ENCODE measurements at places on chromosomes 1 and 21. TPM values are rescaled to one million over a fixed set of nuclear protein-coding genes. Genes with fewer than 3 reads are reported as not detected.

DNA sequence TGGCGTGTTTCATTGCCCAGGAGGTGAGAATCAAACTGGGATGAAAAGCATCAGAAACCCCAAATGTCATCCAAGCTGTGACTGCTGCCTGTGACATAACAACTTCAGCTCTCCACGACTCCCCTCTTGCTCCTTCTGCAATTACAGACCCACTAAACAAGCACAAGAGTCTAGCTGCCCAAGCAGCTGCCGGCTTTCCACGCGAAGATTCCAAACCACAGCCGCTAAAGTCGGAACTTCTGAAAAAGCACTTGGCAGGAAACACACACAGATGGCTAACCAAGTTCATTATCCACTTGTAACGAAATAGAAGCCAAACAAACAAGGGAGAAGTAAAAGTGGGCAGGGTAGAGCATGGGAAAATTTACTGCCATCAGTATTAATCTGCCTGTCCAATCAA, 198.1 kb downstream of the SLC35F3 start:
- no peak overlapping the region for H3K4me3 ChIP-seq
- H3K4me1 ChIP-seq, result no peaks in the 10 kb centered on the region
- no peaks in the 10 kb centered on the region for H3K27me3 ChIP-seq
- H3K27ac ChIP-seq, result no peak overlapping the region
- H3K36me3 ChIP-seq, result no peaks in the 10 kb centered on the region

- DNase-seq, result no peak
- no peak overlapping the region for H3K27ac ChIP-seq
- no peaks in the 10 kb centered on the region for H3K27me3 ChIP-seq
- no peaks in the 10 kb centered on the region for H3K36me3 ChIP-seq
Measured at GRCh38 chr1:233865902-233866301, 38.6 kb upstream of the SLC35F3 start.

- H3K4me1 ChIP-seq, result no peaks in the 10 kb centered on the region
- H3K4me3 ChIP-seq, result no peak overlapping the region
- no peaks in the 10 kb centered on the region for H3K27me3 ChIP-seq
Measured at GRCh38 chr1:87061742-87062156, 147.3 kb downstream of the HS2ST1 start.

DNA sequence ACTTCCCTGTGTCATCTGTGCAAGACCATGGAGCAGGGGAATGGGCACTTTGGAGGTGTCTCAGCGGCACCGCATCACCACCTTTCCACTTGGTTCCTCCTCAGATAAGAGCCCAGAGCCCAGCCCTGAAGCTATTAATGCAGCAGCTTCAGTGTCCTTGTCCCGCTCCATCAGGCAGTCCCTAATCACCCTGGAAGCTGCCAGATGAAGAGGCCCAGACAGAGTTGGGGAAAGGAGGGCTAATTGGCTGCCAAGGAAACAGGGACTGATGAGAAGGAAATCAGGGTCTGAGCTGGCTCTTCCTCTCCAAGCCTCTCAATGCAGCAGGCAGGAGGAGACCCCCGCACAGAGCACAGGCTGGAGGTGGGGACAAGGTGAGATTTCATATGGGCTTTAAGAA, 83.1 kb upstream of the KLHDC7A start:
- no peak overlapping the region for H3K4me3 ChIP-seq
- peaks cover 2% of the 10 kb centered on the region for H3K4me1 ChIP-seq

- H3K36me3 ChIP-seq, result no peaks in the 10 kb centered on the region
- H3K27me3 ChIP-seq, result no peaks in the 10 kb centered on the region
- no peaks in the 10 kb centered on the region for H3K4me1 ChIP-seq
- no peak for DNase-seq
- no peak overlapping the region for H3K4me3 ChIP-seq
Measured at GRCh38 chr1:182293119-182293589, 98.4 kb downstream of the GLUL start.

DNA sequence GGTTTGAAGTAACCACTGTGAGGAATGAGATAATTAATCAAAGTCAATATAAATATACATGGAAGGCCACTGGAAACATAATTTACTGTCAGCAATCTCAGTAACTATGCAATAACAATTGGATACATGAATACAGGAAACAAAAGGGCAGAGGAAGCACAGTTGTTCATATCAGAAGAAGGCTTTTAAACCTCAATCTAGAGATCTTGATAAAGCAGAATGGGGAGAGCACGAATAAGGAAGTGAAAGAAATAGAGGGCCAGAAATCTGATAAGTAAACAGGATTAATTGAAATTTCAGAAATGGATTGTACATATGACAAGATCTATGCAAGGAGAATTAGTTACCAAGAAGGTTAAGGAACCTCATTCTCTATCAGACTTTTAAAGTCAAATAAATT, 93.0 kb downstream of the EVI5 start:
- no peaks in the 10 kb centered on the region for H3K27me3 ChIP-seq
- no peaks in the 10 kb centered on the region for H3K4me1 ChIP-seq
- DNase-seq, result no peak
- H3K27ac ChIP-seq, result no peak overlapping the region

- H3K27ac ChIP-seq, result no peak overlapping the region
- DNase-seq, result no peak
- no peaks in the 10 kb centered on the region for H3K27me3 ChIP-seq
- H3K4me3 ChIP-seq, result no peak overlapping the region
- H3K36me3 ChIP-seq, result no peaks in the 10 kb centered on the region
Measured at GRCh38 chr1:184889166-184889565, 85.1 kb downstream of the NIBAN1 start.

DNA sequence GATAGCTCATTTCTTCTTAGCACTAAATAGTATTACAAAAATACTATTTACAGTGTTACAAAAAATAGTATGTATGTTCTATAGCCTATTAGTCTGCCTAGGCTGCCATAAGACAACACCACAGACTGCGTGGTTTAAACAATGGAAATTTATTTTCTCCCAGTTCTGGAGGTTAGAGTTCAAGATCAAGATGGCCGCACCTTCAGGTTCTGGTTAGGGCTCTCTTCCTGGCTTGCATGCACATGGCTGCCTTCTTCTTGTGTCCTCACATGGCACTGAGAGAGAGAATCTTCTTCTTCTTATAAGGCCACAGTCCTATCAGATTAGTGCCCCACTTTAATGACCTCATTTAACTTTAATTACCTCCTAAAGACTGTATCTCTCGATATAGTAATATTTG, 4.1 kb downstream of the ATF6 start:
- H3K27me3 ChIP-seq, result no peaks in the 10 kb centered on the region
- no peak for DNase-seq
- no peaks in the 10 kb centered on the region for H3K4me1 ChIP-seq
- no peak overlapping the region for H3K4me3 ChIP-seq
- no peaks in the 10 kb centered on the region for H3K36me3 ChIP-seq
- H3K27ac ChIP-seq, result no peak overlapping the region

DNA sequence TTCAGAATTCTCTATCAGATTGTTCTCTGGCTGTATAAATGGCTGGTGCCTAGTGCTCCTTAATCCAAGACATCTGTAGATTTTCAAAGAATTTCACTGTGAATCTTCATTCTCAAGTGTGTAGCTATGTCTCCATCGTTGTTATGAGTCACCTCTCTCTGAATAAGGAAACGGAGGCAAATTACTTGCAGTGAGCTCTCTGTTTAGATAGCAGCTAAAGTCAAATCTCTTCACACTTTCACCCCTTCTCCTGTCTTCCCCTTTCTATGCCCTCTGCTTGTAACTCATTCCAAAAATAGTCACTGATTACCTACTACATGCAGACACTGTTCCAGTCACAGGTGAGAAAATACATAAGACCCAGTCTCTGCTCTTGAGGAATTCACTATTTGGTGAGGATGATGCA, 39.7 kb downstream of the CHML start:
- H3K27ac ChIP-seq, result no peak overlapping the region
- H3K4me3 ChIP-seq, result no peak overlapping the region
- no peak for DNase-seq
- no peaks in the 10 kb centered on the region for H3K27me3 ChIP-seq
- no peaks in the 10 kb centered on the region for H3K4me1 ChIP-seq
- no peaks in the 10 kb centered on the region for H3K36me3 ChIP-seq

- H3K36me3 ChIP-seq, result no peaks in the 10 kb centered on the region
- H3K4me3 ChIP-seq, result no peak overlapping the region
- peaks cover 4% of the 10 kb centered on the region for H3K4me1 ChIP-seq
- no peaks in the 10 kb centered on the region for H3K27me3 ChIP-seq
- no peak for DNase-seq
Measured at GRCh38 chr1:38334930-38335592, 288.5 kb upstream of the POU3F1 start.

- no peak overlapping the region for H3K4me3 ChIP-seq
- H3K27me3 ChIP-seq, result no peaks in the 10 kb centered on the region
- H3K27ac ChIP-seq, result no peak overlapping the region
- H3K36me3 ChIP-seq, result no peaks in the 10 kb centered on the region
Measured at GRCh38 chr1:193694741-193695140, 508.3 kb upstream of the B3GALT2 start.

DNA sequence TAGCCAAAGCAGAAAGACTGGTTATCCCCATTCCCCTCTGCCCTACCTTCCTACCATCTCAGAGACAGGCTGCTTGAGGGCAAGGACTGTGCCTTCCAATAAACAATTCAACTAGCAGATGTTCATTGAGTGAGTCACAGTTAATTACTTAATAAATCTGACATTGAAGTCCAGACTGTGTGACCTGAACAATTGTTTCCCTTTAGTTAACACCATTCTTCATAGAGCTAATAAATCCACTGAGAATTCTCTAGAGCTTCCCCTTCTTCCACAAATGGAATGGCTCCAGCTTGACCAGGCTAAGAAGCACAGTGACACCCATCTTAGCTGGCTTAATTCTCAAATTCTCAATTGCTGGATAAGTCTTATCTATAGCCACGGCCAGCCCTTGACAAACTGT, 61.9 kb upstream of the GJA5 start:
- no peak for DNase-seq
- no peaks in the 10 kb centered on the region for H3K36me3 ChIP-seq
- no peak overlapping the region for H3K27ac ChIP-seq
- no peaks in the 10 kb centered on the region for H3K4me1 ChIP-seq
- no peaks in the 10 kb centered on the region for H3K27me3 ChIP-seq

DNA sequence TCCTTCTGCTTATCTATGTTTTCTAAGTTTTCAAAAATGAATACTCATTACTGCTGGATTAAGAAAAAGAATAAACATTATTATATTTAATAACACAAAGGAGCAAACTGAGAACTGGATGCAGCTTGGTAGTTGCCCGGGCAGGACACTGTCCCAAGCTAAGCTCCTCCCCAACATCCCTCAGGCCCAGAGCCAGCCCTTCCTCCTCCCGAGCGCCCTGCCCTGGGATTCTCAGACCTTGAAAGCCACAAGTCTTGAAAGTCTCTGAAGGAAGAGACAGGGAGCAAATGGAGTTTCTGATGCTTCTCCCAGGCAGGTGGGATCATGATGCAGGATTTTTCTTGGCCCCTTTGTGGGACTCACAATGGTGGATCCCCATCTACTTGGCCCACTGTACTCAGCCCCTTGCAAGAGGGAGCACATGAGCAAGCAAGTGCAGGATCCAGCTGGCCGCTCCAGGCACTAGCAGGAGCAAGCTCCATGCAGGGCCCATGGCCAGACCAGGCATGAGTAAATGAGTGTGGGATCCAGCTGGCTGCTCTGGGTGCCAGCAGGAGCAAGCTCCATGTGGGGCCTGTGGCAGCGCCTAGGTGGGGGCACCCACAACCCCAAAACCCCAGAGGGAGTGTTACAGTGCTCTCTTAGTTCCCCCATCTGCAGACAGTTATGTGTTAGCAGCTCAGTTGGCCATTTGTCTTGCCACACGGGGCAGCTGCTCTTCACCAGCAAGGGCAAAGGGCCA, 32.1 kb upstream of the RAB4A start:
- H3K27me3 ChIP-seq, result no peaks in the 10 kb centered on the region
- no peaks in the 10 kb centered on the region for H3K36me3 ChIP-seq
- H3K4me3 ChIP-seq, result no peak overlapping the region
- H3K4me1 ChIP-seq, result peaks cover 10% of the 10 kb centered on the region
- no peak for DNase-seq
- no peak overlapping the region for H3K27ac ChIP-seq

- DNase-seq, result no peak
- H3K27me3 ChIP-seq, result no peaks in the 10 kb centered on the region
- H3K4me3 ChIP-seq, result no peak overlapping the region
- H3K27ac ChIP-seq, result no peak overlapping the region
Measured at GRCh38 chr1:175132436-175132835, 60.1 kb downstream of the KIAA0040 start.

DNA sequence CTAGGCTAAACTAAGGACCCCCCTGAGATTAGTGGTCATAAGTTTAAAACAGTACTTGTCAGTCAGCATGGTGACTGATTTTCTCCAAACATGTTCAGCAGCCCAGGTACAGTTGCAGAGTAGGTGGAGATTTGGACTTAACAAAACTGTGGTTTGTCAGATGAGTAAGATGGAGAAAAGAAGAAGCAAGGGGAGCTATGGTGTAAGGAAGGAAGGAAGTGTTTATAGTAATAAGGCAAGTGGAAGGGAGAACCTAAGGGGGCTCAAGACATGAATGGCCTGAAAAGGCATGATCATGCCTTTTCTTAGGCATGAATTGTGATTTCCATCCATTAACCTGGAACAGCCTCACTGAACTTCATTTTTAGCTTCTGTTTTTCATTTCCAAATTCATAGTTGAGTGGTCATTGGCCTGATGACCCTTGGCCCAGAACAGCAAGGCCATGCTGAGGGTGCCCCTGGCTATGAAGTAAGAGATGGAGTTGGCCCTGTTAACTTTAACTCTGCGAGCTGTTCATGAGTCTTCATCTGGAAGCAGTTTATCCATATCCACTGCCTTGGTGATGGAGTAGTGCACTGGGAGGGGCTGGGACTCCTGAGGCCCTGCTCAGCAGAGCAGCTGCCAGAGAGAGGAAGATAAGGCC, 60.7 kb downstream of the LRRC8D start:
- DNase-seq, result no peak
- H3K4me3 ChIP-seq, result no peak overlapping the region
- no peak overlapping the region for H3K27ac ChIP-seq
- peaks cover 12% of the 10 kb centered on the region for H3K36me3 ChIP-seq
- no peaks in the 10 kb centered on the region for H3K4me1 ChIP-seq
- H3K27me3 ChIP-seq, result no peaks in the 10 kb centered on the region

- H3K27ac ChIP-seq, result no peak overlapping the region
- H3K4me3 ChIP-seq, result no peak overlapping the region
- no peaks in the 10 kb centered on the region for H3K4me1 ChIP-seq
- DNase-seq, result no peak
- no peaks in the 10 kb centered on the region for H3K27me3 ChIP-seq
Measured at GRCh38 chr1:166368030-166368429, 201.2 kb upstream of the FAM78B start.

- H3K4me1 ChIP-seq, result peaks cover 5% of the 10 kb centered on the region
- H3K27me3 ChIP-seq, result peaks cover 16% of the 10 kb centered on the region
- H3K27ac ChIP-seq, result no peak overlapping the region
- DNase-seq, result no peak
Measured at GRCh38 chr1:5994713-5995621, 2.7 kb upstream of the NPHP4 start.

- DNase-seq, result peak; percentile 53
- H3K4me1 ChIP-seq, result no peaks in the 10 kb centered on the region
- no peak overlapping the region for H3K4me3 ChIP-seq
- H3K27me3 ChIP-seq, result no peaks in the 10 kb centered on the region
Measured at GRCh38 chr1:111030590-111030989, 66.9 kb upstream of the LRIF1 start.

- no peak for DNase-seq
- H3K27me3 ChIP-seq, result no peaks in the 10 kb centered on the region
- no peak overlapping the region for H3K4me3 ChIP-seq
- no peak overlapping the region for H3K27ac ChIP-seq
Measured at GRCh38 chr1:67945733-67946374, 104.6 kb downstream of the DIRAS3 start.

Gene SHISA4
- 7.8 TPM for total RNA-seq

Gene CTH
- 34.5 TPM for total RNA-seq

Gene LAD1
- total RNA-seq, result 30.5 TPM

Gene EXTL1
- total RNA-seq, result 1.2 TPM

Gene LMOD1
- 0.82 TPM for total RNA-seq

Gene KIAA1614
- total RNA-seq, result 3.1 TPM

Gene RAB7B
- total RNA-seq, result not detected

Gene HSD11B1
- not detected for total RNA-seq

Gene HTR6
- total RNA-seq, result 0.69 TPM

Gene CDK18
- 44.0 TPM for total RNA-seq

Gene SELP
- total RNA-seq, result not detected

All from H1 (cell line).